Uterine smooth muscle cell (primary cell): ENCODE measurements at places on chromosomes 3 and 15. TPM values are rescaled to one million over a fixed set of nuclear protein-coding genes. Genes with fewer than 3 reads are reported as not detected.

PPP2R3A gene
- 14.9 and 20.4 TPM in 2 replicates for total RNA-seq

DHFR2 gene
- 3.7 TPM in 2 replicates for total RNA-seq

RTP1 gene
- total RNA-seq: not detected in 2 replicates

RASA2 gene
- total RNA-seq: 16.9 and 20.0 TPM in 2 replicates

FAM227B gene
- total RNA-seq: 2.7 and 5.5 TPM in 2 replicates

NAALADL2 gene
- 11.9 and 13.7 TPM in 2 replicates for total RNA-seq
